ENCODE measurements at places on chromosomes 3 and 15.

DNA sequence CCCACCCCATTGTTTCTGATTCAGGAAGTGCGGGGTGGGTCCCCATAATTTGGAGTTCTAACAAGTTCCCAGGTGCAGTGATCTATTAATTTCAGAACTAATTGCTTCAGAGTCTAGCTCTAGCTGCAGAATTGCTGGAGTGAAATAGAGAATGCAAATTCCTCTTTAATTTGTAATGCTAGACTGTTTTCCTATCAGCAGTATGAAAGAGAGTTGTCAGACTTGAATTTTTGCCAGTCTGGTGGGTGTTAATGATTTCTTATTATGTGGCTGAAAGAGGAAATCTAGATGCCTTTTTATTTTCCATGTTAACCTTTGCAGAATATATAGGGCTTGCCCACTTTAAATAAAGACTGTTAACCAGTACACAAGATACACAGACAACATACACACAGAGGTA, 23.7 kb downstream of the APH1B start:
- no peak for DNase-seq

DNA sequence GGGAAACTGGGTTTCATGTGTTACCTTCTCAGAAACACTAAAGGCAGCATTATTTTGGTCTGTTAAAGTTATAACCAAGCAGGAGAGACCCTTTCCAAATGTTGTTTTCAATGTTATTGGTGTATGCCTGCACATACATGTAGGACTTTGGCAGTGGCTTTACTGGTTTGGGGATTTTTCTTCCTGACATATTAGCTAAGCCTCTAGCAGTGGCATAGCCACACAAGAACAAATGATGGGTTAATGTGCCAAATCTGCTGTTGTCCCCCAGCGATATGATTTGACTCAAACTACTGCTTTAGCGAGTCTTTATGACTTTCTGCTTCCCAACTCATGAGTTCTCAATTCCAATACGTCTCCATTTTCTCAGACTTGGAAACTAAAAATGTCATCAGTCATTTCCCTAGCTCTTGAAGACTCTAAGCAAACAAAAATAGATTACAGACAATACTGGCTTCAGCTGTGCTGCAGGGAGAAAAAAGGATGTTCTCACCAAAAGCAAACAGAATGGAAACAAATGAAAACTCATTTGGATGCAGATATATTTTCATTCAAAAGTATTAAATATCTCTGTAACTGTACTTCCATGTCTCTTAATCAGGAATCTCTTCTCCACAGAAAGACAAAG, 29.6 kb downstream of the TPM1 start:
- DNase-seq: no peak

GRCh38 chr15:89794627-89795241, 18.6 kb downstream of the MESP2 start:
- no peak for DNase-seq

GRCh38 chr15:96328181-96328876, 2.2 kb upstream of the NR2F2 start:
- no peak for DNase-seq

DNA sequence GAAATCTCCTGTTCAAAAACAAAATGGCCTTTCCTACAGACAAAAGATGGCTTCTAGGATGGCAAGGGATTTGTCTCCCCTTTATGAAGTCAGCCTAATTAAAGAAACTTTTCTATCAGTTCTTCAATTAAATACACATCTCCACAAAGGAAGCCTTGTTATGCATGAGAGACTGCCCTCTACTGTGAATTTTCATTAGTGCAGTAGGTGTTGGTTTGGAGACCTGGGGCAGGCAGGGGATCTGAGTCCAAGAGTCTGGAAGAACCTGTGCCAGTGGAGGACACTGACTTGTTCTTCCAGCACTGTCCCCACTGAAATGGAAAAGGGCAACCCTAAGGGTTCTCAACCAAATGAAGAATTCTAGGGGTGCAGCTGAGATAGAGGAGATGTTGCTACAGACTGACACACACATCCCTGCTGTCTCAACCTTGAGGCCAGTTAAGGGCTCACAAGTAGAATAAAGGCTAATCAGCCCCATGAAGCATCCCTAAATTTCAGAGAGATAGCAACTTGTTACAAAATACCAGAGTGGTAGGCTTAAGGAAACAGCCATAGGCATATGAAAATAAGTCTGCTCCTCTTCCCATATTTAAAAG, 174.0 kb upstream of the PRICKLE2 start:
- peak; percentile 27 for DNase-seq

DNA sequence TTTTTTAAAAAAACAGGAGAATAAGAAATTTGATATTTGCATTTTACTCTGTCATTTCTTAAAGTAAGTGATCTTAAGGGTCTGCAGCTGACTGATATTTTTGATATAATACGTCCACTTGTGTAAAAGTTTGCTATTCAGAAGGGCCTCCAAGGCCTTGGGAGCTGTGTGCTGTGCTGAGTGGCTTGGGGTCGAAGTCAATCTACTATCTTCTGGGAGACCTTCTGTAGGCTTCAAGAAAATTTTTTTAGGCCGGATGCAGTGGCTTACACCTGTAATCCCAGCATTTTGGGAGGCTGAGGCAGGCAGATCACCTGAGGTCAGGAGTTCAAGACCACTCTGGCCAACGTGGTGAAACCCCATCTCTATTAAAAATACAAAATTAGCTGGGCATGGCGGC, 26.3 kb downstream of the THSD4 start:
- DNase-seq: no peak

DNA sequence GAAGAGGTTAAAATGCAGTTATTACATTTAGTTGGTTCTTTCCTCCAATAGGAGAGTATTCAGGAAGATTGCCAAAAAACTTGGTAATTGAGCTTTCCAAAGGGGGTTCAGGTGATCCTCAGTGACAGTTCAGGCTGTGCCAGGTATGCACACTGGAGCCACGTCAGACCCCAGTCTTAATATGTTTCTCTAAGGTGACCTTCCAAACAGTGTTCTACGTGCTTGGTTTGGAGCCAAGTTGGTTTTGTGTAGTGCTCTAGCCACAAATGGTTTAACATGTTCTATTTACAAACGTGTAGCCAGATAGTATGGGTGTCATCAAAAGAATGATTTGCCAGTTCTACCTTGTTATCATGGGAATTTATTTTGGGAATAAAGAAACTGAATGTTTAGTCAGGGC, 21.0 kb downstream of the CTDSPL start:
- no peak for DNase-seq

GRCh38 chr3:171954690-171955383, 84.5 kb upstream of the FNDC3B start:
- DNase-seq: no peak

GRCh38 chr3:11703146-11703545, 59.4 kb upstream of the VGLL4 start:
- no peak for DNase-seq

- DNase-seq: peak; percentile 85
These were observed 46.3 kb downstream of the GABRG3 start for GRCh38 chr15:27017168-27017809.

- no peak for DNase-seq
These were observed 31.5 kb upstream of the XXYLT1 start for GRCh38 chr3:195302431-195302830.

DNA sequence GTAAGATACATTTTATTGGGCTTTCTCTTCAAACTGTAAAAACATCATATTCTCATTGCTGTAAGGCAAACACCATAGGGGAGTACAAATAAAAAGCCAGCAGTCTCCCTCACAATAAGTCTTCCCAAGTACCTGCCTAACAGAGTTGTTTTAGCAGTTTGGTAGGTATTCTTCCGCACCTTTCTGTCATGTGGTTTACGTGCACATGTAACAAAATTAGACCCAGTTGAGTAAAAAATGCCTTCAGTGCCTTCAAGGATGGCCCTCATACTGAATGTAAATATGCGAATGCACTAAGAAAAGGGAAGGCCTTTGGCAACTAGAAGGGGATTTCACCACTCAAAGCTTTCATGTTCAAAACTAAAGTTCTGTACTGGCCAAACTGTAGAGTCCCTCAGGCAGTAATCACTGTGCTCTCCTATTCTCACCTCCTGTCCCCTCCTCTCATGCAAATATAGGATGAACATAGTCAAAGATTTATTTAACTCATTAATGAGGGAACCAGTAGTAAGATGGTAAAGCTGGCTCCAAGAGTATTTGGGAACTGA, 26.4 kb downstream of the USP3 start:
- no peak for DNase-seq

DNA sequence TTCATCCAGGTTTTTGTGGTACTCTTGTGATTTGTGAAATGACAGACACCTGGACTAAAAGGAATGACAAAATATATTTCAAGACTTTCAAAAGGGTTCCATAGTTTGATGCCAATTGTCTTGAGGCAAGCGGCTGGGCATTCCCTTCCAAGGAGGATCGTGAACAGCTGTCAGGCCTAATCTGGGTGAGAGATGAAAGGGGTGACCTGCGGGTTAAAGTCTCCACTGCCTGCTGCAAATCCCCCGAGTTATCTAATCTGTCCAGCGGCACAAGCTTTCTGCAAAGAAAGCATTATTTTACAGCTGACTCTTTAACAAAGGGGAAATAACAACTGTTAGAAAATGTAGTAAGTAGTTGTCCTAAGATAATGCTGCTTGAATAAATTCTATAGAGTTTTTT, 128.7 kb upstream of the MB21D2 start:
- no peak for DNase-seq

GRCh38 chr15:81118361-81118760, 15.7 kb upstream of the CFAP161 start:
- DNase-seq: no peak

- no peak for DNase-seq
These were observed 40.3 kb downstream of the CFAP100 start for GRCh38 chr3:126434931-126435411.

GRCh38 chr3:52450489-52451236, 3.2 kb downstream of the TNNC1 start:
- no peak for DNase-seq

DNA sequence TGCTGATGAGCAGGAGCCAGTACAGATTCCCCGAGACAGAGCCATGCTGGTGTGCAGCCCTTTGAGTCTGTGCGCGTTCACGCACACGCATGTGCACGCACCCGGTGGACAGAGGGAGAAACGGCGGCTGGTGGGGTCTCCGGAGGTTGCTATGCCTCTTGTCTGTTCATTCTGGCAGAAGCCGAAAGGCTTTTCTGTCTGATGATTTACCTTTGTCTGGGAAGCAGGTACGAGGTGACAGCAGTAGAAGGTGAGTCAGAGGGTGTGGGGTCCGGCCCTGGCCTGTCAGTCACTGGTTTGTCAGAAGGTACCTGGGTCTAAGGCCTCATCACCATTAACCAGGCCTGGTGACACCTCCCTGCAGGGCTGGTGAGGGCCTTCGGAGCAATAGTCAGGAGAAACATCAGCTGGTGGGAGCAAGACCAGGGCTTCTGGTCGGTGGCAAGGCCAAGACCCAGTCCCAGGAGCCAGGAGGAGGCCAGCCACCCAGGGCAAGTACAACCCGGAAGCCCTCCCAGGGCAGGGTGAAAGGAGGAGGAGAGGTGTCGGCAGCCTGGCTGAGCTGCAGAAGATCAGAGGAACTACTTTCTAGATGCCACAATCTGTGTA, 7.5 kb downstream of the PCSK6 start:
- DNase-seq: no peak

DNA sequence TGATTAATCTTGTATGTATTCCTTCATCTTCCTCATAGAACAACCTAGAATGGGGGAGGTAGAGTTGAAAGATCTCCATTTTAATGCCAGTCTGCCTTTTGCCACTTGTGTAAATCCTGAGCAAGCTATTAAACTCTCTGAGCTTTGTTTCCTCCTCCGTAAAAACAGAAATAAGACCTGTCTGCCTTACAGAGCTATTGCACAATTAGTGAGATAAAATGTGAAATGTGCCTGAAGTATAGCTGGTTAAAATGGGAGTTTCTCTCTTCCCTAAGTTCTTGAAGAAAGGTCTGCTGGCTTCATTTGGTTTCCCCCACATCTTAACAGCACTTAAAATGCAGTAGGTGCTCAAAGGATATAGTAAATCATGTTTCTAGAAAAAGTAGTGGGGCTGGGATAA, 19.0 kb downstream of the ALDH1A2 start:
- no peak for DNase-seq

DNA sequence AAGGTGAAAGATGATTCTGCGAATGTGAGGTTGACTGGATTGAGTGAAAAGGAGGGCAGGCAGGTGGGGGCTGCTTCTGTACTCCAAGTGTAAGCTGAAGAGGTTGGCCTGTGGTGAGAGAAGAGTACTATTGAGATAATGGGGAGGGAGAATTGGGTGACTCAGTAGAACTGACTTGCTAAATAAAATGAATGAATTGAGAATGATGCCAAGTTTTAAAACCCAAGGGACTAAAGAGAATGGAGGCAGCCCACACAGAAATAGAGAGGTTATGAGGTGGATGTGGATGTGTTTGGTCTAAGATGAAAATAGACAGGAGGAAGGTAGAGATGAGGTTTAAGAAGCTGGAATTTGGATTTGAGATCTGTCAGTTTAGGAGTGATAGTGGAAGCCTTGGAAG, 5.9 kb downstream of the MME start:
- DNase-seq: no peak

GRCh38 chr3:72848703-72849081, 447 bp upstream of the SHQ1 start:
- DNase-seq: no peak

GRCh38 chr3:170038434-170039110, 777 bp downstream of the GPR160 start:
- DNase-seq: peak; percentile 42

GRCh38 chr3:187799942-187800641, 54.8 kb upstream of the BCL6 start:
- no peak for DNase-seq

DNA sequence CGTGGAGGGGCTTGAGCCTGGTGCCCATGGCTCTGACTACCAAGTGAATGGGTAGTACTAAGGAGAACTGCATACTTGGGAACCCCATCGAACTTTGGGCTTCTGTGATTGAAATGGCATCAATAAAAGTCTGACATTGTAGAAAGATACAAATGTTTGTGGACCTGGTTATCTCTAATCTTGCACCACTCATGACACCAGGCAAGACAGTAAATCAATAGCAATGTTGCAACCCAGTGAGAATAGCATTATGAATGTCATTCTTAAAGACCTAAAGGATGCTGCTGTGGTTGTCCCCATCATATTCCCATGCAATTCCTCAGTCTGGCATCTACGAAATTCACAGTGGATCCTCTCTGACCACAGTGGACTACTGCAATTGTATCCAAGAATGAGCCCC, 233.6 kb upstream of the LYSMD4 start:
- DNase-seq: no peak

GRCh38 chr3:119768668-119769393, 13.1 kb upstream of the NR1I2 start:
- DNase-seq: no peak

Data from nephron progenitor cell (in vitro differentiated cells).